NCI-H2107 (cell line): ENCODE measurements at places on chromosomes 7 and 10.

DNA sequence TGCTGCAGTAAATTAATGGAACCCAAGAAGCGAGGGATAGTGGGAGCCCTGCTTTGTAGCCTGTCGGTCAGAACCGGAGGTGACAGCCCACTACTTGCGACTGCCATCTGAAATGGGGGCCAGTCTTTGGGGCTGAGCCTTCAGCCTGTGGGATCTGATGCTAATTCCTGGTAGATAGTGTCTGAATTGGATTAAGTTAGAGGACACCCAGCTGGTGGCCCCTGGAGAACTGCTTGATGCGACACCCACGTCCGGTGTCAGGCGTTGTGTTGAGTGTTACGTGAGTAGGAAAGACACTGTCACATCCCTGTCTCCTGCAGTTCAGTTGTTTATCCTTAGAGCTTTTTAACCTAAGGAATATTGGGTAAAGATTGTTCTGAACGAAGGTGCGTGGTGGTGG, 5.0 kb downstream of the EIF3B start:
- DNase-seq: no peak

DNA sequence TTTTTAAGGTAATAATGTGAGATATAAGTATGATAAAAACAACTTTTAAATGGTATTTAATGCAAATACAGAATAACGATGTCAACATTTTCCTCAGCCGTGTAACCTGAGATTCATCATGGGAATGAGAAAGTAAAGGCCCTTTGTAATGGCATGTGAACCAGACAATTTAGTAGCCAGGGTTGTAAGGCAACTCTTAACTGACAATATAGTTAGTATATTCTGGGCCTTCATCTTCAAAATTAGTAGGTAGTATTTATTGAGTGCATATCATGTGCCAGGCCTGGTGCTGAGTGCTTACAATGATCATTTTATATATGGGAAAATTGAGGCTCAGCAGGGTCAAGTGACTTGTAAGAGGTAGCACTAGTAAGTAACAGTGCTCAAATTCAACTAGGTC, 10.6 kb downstream of the LSM8 start:
- DNase-seq: no peak

DNA sequence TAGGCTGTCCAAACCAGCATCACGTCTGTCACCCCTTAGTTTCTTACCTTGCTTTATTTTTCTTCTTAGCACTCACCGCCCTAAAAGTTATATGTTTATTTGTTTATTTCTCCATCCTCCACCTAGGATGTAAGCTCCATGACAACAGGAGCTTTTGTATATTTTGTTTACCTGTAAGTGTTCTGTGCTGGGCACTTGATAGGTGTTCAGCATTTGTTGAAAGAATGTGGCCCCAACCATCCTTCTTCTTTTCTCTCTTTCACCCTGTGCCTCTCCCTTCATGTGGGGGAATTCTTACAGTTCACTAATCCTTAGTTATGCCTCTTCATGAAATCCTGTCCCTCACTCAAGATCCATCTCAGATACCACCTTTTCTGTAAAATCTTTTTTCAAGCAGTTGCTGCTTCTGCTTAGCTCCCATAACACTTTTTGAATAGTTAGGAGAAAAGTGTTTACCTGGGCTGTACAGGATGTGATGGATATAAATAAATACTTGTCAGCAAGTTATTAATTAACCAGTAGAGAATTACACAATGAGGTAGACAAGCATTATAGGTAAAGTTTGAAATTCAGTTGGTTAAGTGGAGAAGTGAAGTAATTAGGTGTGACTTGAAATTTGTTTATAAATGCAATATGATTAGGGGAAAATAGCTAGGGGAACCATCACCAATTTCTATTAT, 9.7 kb downstream of the AHR start:
- DNase-seq: no peak

DNA sequence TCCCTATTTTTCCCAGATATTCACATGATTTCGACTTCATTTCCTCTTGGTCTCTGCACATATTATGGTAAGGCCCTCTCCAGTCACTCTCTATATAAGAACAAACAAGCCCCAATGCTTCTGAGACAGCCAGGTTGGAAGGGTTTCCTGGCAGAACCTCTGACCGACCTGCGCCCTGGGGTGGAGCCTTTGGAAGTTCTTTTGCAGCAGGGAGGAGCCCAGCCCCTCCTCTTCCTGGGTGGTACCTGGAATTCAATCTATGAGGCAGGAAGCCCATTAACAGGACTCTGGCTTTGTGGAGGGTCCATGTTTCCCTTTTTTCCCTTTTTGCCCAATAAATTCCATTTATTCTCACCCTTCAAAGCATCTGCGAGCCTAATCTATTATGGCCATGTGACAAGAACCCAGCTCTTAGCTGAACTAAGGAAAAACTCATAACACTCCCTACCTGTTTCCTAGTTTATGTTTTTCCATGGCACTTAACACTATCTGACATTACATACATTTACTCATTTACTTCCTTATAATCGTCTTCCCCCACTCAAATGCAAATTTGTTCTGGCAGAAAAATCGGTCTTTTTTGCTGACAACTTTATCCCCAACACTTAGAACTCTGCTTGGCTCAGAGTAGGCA, 92.5 kb upstream of the FRMD4A start:
- no peak for DNase-seq

DNA sequence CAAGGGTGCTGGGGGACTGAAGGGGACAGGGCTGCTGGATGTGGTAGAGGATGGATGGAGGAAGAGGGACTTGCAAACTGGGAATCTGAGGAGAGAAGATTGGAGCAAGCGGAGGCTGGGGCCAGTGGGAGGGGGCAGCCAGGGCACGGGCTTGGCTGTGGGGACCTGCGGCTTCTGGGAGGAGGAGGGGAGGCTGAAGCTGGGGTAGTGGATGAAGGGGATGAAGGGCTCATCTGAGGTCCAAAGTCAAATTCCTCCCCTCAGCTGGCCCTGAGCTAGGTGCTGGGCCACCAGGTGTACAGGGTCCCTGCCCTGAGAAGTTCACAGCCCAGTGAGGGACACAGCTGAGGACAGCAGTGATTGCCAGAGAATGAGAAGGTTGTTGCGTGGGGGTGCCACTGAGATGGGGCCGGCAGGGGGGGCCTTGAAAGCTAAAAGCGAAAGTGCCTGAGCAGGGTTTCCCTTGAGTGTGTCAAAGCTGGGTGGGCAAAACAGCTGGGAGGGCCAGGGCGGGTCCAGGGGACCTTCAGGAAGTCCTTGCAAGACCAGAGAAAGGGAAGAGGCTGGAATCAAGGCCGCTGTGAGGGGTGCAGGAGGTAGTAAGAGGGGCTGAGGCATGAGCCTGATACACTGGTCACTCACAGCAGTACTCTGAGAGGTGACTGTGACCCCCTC, 75.2 kb downstream of the MYL10 start:
- no peak for DNase-seq

DNA sequence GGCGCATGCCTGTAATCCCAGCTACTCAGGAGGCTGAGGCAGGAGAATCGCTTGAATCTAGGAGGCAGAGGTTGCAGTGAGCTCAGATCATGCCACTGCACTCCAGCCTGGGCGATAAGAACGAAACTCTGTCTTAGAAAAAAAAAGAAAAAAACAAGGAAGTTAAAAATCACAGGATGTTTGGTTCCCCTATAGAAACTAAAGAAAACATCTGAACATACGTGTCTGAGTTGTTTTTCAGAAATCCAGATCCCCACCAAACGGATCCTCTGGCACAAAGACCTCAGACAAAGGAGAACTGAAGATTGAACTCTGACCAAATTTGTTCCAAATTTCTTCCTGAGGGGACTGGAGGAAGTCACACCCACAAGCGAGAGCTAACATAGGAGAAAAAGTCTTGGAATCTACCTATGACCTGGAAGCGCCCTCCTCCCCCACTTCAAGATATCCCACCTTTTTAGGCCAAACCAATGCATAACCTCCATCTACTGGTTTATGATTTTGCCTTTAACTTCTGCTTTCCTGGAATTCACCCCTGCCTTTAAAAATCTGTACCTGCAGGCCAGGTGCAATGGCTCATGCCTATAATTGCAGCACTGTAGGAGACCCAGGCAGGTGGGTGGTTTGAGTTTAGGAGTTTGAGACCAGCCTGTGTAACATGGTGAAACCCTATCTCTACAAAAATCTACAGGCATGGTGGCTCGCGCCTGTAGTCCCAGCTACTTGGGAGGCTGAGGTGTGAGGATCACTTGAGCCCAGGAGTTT, 19.7 kb upstream of the SIRT1 start:
- DNase-seq: no peak

- DNase-seq: no peak
Measured at GRCh38 chr10:46787321-46787615, 124.0 kb upstream of the PTPN20 start.

- no peak for DNase-seq
Measured at GRCh38 chr10:16436367-16436757, 448 bp upstream of the PTER start.

- no peak for DNase-seq
Measured at GRCh38 chr7:101302641-101303101, 18.9 kb downstream of the IFT22 start.

GRCh38 chr10:84329986-84330651, 1.7 kb downstream of the CCSER2 start:
- no peak for DNase-seq

DNA sequence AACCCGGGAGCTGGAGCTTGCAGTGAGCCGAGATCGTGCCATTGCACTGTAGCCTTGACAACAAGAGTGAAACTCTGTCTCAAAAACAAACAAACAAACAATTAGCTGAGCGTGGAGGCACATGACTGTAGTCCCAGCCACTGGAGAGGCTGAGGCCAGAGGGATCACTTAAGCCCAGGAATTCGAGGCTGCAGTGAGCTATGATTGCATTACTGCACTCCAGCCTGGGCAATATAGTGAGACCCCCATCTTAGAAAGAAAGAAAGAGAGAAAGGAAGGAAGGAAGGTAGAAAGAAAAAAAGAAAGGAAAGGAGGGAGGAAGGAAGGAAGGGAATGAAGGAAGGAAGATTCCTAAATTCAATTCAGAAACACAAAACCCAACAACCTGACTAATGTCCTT, 141.3 kb upstream of the TNRC18 start:
- no peak for DNase-seq

GRCh38 chr7:129607471-129608120, 3.9 kb upstream of the NRF1 start:
- DNase-seq: peak; percentile 21

GRCh38 chr7:135186841-135187253, 16.3 kb upstream of the CYREN start:
- DNase-seq: no peak

DNA sequence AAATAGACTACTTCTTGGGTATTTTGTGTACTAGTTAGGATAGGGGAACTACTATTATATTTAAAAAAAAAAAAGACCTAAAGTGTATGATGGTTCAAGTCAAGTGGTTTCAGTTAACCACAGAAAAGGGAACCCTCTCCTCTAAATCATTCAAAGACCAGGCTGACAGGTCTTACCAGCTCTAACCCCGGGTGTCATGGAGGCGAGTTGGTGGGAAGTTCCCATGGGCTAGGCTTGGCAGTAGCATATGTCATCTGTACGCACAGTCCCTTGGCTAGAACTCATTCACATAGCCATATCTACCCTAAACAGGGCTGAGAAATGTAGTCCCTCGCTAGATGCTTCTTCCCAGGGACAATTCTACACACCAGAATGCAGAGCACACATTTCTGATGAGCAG, 37.7 kb upstream of the KCNMA1 start:
- DNase-seq: no peak

- no peak for DNase-seq
Measured at GRCh38 chr10:78438907-78439809, 405.5 kb downstream of the RPS24 start.

GRCh38 chr7:138875794-138876193, 77.8 kb upstream of the ATP6V0A4 start:
- DNase-seq: no peak

DNA sequence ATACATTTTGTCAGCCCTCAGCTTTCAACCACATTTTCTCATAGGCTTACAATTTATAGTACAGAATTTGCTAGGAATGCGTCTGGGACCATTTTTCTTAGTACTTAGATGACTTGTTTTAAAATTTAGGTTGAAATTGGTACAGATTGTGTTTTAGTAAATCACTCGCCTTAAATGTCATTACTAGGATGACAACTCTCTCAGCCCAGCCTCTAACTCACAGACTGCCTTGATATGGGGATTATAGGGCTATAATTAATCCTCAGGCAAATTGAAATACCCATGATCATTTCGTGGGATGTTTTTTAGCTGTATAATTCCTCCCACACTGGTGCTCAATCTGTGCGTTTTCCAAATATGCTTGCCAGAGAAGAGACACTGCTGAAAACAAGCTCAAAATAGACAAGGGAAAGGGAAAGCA, 299.7 kb upstream of the AKR1E2 start:
- no peak for DNase-seq
